ENCODE measurements at places on chromosomes 5 and 9.
A peak's percentile ranks its signal among the peaks of the same experiment; 100 is the strongest.

DNA sequence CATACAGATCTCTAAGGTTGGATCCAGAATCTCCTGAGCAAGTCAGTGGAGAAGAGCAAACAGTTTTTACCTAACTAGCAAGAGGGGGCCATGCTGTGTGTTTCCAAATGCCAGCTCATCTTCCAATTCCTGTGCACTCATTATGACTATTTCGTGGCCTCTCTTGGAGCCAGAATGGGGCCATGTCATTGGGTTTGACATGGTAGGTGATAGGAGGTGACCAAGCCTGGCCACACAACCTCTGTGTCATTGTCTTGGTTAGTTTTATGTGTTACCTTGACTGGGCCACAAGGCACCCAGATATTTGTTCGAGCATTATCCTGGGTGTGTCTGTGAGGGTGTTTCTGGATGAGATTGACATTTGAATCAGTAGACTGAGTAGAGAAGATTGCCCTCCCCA is 206.2 kb downstream of the HSPA4 start:
- DNase-seq, result peak; percentile 20

GRCh38 chr5:111255169-111255568 is 31.0 kb downstream of the CAMK4 start:
- no peak for DNase-seq

GRCh38 chr9:98533132-98533531 is 175.6 kb downstream of the GABBR2 start:
- no peak for DNase-seq

- no peak for DNase-seq
Measured at GRCh38 chr9:84374013-84374412, 33.5 kb upstream of the SLC28A3 start.

DNA sequence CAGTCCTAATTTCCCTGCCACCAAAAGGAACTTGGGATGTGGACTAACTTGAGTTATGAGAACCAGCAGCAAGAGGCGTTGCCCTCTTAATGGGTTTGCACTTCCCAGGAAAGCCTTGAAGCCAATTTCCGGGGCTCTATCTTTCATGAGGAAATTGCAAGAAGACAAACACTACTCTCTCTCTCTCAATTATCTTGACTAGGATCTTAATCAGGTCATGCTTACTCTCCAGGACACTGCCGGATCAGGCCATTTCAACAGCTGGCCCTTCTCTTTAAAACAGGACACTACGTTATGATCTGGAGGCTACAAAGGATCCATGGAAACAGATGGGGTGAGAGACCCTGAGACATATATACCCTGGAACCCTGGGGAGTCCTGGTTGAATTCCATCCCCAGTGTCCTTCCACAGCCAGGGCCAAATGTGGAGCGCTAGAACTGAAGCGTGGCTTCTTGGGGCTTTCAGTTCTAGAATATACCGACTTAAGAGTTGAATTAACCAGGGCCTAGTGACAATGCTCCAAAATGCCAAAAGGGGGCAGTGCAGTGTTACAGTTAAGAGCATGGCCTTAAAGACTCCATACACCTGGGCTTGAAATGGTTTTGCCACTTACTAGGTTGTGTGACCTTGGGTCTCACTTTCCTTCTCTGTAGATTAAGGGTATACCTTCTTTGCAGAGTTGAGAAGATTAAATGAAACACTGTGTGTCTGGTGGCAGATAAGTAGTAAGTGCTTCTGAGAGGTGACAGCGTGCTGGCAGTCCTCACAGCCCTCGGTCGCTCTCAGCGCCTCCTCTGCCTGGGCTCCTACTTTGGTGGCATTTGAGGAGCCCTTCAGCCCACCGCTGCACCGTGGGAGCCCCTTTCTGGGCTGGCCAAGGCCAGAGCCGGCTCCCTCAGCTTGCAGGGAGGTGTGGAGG is 21.1 kb downstream of the FAM219A start:
- peak; percentile 63 for DNase-seq

- DNase-seq, result no peak
Measured at GRCh38 chr9:109001275-109001676, 12.0 kb downstream of the CTNNAL1 start.

GRCh38 chr9:125393426-125393825 is 131.8 kb downstream of the GAPVD1 start:
- no peak for DNase-seq

GRCh38 chr9:84898188-84898587 is 228.7 kb downstream of the NTRK2 start:
- no peak for DNase-seq

GRCh38 chr9:102069969-102070368 is 331.5 kb upstream of the GRIN3A start:
- DNase-seq, result no peak

GRCh38 chr9:98226957-98227356 is 28.5 kb downstream of the TBC1D2 start:
- no peak for DNase-seq

DNA sequence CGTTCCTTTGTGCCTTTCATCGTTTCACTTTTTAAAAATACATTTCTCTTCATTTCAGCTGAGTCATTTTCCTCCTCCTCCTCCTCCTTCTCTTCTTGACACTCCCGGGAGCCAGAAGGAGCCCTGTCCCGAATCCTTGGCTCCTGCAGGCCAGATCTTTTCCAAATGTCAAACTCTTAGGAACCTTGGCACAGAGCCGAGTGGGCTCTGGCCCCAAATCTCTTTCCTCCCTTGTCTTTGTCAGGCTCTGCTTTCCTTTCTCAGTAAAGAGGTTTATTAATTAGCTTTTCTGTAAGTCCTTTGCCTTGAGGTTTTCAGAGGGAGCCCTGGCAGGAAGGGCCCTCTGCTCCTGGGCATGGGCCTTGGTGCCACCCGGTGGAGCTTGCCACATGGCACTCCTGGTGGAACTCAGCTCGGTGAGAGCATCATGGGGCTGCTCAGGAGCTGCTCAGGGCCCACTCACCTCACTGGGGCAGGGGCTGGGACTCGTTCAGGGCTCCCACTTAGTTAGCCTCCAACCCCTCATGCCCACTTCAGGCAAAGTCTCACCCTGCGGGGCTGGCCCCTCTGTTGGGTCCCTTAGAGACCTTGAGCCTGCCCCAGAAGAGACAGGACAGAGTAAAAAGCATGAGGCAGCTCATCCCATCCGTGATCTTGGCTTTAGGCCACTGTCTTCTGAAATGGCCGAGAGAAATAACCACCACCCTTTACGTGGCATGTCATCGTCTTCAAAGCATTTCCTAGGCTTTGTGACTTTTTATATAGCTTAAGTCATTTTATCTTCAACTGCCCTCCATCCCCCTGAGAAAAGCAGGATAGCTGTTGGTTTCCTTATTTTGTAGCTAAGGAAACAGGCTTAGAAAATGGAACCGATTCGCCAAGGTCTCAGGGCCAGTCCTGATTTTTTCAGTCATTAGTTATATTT is 17.1 kb downstream of the STC2 start:
- no peak for DNase-seq

All from activated CD4-positive, alpha-beta T cell treated with anti-CD3 and anti-CD28 coated beads, Interleukin-2, amount 50 U/mL, for 48 hours (primary cell).